Suprapubic skin (tissue), 4 donors: ENCODE measurements at places on chromosomes 2 and 18.
A peak's percentile ranks its signal among the peaks of the same experiment; 100 is the strongest.

- no peak for DNase-seq
These were observed 21.4 kb downstream of the SFXN5 start for GRCh38 chr2:73050121-73050545.

GRCh38 chr2:40090044-40090443 is 311.0 kb upstream of the THUMPD2 start:
- DNase-seq: no peak

GRCh38 chr2:10790228-10790973 is 22.2 kb downstream of the PDIA6 start:
- no peak for DNase-seq

- no peak for DNase-seq
These were observed 133.4 kb downstream of the PLCL1 start for GRCh38 chr2:197937814-197938213.

DNA sequence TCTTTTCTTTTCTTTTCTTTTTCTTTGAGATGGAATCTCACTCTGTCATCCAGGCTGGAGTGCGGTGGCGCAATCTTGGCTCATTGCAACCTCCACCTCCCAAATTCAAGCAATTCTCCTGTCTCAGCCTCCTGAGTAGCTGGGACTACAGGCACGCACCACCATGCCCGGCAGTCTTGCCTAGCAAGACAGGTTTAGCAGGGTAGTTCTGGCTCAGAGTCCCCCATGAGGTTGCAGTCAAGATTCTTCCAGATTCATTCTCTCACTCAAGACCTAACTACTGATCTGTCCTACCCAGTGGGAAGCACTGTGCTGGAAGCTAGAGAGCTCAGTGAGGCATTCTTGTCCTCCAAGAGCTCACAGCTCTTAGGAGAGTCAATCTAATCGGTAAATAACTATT is 17.6 kb upstream of the ZAP70 start:
- DNase-seq: no peak

DNA sequence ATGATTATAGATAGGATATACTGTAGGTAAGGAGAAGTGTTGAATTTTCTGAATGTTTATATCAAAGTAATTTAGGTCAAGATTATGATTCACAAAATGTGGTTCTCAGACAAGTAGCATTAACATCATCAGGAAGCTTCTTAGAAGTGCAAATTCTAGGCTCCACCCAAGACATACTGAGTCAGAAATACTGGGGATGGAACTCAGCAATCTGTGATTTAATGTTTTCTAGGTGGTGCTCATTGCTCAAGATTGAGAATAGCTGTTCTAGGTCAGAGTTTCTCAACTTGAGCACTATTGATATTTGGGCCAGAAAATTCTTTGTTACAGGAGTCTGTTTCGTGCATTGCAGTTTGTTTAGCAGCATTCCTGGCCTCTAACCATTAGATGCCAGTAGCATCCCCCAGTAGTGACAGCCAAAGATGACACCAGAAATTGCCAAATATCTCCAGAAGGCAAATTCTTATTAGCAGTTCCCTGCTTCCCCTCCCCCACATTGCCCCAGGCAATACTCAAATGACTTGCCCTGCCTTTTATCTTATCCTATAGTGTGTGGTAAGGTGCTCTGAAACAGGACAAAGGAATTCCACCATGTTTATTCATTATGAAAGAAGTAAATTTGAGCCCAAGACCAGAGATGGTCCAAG is 1001.2 kb downstream of the DPP10 start:
- no peak for DNase-seq

- DNase-seq: no peak
These were observed 685.4 kb upstream of the NRXN1 start for GRCh38 chr2:51717312-51717711.

DNA sequence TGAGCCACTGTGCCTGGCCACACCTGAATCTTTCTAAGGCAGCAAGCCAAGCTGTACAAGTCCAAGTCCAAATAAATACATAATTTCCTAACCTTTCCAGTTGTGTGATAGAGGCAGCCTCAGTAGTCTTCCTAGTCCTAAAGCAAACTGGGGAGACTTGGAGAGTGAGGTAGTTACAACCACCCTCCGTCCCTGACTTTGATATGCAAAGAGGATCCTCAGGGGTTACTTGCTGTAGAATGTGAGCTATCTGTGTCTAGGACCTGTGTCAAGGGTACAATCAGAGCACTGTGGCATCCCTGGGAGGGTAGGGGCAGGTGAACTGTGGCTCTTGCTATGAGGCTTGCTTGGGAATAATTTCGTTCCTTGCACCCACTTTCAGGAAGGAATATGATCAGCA is 28.3 kb upstream of the KCNG3 start:
- no peak for DNase-seq

GRCh38 chr2:208713066-208713745 is 306.6 kb downstream of the PTH2R start:
- DNase-seq: no peak

GRCh38 chr2:231780123-231780908 is 766 bp downstream of the PDE6D start:
- DNase-seq: peak; percentile 72

GRCh38 chr2:144241801-144242200 is 278.1 kb downstream of the ZEB2 start:
- DNase-seq: no peak

GRCh38 chr18:52402814-52403213 is 62.8 kb downstream of the DCC start:
- DNase-seq: no peak

GRCh38 chr2:99613980-99614379 is 124.2 kb upstream of the REV1 start:
- no peak for DNase-seq

GRCh38 chr18:686339-687111 is 25.9 kb downstream of the ENOSF1 start:
- DNase-seq: no peak

DNA sequence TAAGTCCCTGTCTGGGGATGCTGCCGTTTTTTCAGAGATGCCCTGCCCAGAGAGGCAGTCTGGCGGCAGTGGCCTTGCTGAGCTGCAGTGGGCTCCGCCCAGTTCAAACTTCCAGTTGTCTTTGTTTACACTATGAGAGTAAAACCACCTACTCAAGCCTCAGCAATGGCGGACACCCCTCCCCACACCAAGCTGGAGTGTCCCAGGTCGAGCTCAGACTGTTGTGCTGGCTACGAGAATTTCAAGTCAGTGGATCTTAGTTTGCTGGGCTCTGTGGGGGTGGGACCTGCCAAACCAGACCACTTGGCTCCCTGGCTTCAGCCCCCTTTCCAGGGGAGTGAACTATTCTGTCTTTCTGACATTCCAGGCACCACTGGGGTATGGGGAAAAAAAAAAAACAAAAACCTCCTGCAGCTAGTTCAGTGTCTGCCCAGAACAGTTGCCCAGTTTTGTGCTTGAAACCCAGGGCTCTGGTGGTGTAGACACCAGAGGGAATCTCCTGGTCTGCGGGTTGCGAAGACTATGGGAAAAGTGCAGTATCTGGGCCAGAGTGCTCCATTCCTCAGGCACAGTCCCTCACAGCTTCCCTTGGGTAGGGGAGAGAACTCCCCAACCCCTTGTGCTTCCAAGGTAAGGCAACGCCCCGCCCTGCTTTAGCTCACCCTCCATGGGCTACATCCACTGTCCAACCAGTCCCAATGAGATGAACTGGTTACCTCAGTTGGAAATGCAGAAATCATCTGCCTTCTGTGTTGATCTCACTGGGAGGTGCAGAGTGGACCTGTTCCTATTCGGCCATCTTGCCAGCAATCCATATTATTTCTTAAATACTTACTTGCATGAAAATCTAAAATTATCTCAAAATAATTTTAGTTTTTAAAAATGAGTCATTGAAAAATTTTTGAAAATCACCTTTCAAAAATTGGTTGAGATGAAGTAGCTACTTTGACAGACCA is 338.0 kb downstream of the OSR1 start:
- no peak for DNase-seq

GRCh38 chr2:176067589-176068418 is 16.0 kb downstream of the EVX2 start:
- DNase-seq: no peak

DNA sequence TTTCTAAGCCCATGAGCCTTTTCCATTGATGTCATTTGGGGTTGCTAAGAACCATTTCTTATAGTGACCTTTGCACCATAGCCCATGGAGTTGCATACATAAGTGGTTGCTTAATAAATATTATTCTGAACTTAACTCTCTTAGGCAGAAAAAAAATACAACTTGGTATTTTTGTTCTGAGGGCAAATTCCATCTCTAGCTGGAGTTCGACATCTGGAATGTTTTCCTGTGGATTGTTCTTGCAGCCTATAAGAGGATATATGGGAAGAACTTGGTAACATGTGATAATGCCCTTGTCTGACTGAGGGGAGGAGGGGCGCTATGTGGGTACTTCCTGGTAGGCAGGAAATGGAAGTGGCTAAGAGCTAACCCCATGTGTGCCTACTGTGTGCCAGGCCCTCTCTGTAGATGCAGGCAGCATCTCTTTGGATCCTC is 20.7 kb downstream of the IGFBP2 start:
- no peak for DNase-seq

- DNase-seq: peak; percentile 69
These were observed 58.9 kb downstream of the CIB4 start for GRCh38 chr2:26581991-26582842.

DNA sequence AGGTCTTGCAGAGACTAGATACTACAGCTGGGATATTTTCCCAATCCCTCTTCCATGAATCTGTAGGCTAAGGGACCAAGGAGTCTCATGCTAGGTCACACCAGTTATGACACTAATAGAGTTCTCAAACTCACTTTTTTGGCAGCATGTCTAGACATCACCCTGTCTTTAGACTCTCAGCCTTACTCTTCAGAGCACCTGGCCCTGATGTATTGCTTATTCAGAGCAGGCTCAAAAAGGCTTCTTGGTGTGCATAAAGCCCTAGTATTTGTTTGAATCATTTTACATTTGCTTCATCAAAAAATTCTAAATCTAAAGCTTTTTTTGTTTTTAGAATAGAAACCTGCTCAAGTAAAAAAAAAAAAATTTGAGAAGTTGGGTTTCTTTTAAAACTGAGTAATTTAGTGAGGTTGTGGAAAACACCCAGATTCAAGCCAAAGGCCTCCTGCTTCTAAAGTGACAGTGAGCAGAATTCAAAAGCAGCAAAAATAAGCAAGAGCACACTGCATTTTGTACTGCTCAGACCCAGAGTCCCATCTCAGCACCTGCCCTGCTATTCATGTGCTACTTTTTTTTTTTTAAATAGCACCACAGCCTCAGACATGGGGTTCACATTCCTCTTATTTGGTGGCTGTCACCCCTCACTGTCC is 18.0 kb upstream of the DNAH6 start:
- DNase-seq: no peak

DNA sequence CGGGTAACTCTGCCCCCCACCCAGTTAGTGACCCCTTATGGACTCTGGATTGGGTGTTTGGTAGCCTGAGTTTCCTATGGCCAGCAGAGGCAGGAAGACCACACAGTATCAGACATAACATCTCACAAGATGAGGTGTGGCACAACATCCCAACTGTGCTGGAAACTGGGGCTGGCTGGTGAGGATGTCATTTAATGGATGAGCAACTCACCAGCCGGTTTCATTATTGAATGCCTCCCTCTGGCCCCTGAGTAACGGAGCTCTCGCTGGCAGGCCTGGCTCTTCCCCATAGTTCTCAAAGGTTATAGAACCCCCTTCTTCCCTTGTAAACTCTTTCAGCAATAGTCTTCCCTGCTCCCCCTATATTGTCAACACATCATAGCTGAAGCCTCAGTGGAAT is 195.0 kb downstream of the BCL11A start:
- no peak for DNase-seq

DNA sequence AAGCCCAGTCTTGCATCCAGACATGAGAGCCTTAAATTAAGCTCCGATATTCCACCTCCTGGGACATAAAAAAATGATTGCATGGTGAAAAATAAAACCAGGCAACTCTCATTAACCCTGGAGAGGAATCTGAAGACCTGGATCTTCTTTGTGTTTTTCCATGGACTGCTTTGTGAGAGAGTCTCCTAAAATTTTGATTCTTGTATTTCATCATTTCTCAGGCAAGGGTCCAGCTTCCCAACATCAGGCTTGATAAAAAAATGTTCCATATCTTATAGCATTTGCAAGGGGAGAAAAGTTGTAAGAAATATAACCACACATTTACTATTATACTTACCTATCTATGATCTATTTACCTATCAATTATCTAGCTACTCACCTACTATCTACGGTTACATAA is 327.5 kb upstream of the SPHKAP start:
- DNase-seq: no peak

DNA sequence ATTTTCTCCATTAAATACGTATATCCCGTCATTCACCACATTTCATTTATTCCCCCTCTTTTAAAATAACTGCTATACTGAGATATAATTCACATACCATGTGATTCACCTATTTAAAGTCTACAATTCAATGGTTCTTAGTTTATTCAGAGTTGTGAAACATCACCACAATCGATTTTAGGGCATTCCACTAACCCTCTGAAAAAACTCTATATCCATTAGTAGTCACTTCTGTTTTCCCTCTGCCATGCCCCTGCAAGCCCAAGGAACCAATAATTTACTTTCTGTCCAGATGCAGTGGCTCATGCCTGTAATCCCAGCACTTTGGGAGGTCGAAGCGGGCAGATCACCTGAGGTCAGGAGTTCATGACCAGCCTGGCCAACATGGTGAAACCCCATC is 95.5 kb upstream of the FZD5 start:
- no peak for DNase-seq

GRCh38 chr2:27583390-27583915 is 611 bp downstream of the ZNF512 start:
- no peak for DNase-seq

DNA sequence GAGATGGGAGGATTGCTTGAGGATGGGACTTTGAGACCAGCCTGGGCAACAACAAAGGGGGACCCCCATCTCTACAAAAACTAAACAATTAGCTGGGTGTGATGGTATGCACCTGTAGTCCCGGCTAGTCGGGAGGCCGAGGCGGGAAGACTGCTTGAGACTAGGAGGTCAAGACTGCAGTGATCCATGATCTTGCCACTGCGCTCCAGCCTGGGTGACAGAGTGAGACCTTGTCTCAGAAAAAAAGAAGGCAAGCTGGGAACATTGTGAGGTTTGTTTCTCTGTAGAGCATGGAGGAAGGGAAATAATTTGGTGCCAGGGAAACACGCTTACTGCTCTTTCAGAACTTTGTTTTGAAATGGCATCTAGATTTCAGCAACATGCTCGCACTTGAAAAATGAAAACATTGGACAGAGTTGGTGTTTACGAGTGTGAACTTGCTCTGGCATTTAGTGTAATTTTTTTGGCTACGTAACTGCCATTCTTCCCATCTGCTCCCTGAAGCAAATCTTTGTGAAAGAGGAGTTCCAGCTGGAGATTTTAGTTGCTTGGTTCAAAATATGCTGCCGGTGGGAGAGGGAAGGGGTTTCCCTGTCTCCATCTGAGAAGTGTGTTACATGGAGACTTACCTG is 125.6 kb upstream of the DLX2 start:
- DNase-seq: no peak

GRCh38 chr2:216004697-216005283 is 8.6 kb downstream of the MREG start:
- DNase-seq: no peak

DNA sequence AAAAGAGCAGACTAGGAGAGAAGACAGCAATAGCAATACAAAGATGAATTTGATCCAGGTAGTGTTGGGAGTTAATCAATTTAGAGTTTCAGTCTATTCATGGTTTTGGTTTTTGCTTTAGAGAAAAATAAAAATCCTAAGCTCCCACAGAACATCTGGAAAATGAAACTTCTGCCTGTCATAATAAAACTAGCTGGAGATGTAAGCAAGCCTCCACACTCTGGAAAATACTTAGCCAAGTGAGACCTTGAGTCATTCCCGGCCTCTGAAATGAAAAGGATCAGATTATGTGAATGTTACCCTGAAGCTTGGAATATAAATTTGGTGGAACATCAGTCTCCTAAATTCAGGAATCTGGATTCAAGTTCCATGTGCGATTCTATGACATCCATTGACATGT is 485.6 kb upstream of the SPRED2 start:
- no peak for DNase-seq

GRCh38 chr2:16201848-16202247 is 261.5 kb downstream of the MYCN start:
- no peak for DNase-seq
